NCI-H1092 (cell line): ENCODE measurements at places on chromosomes 4 and X.

- DNase-seq, result no peak
Measured at GRCh38 chr4:95290702-95291101, 258.1 kb downstream of the UNC5C start.

DNA sequence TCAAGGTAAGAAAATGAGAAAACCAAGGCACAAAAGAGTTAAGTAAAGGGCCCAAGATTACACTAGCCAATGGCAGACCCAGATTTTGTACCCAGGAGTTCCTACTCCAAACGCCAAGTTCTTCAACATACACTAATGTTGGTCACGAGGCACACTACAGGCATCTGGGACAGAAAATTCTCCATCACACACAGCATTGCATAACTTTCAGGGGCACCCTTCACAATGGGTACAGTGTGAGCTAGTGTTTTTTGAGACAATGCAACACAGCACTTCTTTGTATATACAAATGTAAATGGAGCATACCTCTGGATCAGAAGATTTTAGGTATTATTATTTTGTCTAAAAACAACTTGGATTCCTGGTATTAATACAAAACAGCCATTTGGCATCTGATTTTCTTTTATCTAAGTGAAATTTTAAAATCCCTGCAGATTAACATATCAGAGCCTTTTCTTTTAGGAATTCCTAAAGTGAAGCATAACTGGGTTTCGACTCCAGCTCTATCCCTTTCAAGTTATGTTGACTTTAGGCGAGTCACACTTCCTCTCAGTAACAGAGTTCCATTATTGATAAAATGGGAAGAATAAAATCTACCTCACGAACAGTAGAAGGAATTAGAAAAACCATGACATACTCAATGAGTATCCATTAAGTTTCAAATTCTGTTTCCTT, 41.1 kb downstream of the ADGRA3 start:
- DNase-seq, result no peak

DNA sequence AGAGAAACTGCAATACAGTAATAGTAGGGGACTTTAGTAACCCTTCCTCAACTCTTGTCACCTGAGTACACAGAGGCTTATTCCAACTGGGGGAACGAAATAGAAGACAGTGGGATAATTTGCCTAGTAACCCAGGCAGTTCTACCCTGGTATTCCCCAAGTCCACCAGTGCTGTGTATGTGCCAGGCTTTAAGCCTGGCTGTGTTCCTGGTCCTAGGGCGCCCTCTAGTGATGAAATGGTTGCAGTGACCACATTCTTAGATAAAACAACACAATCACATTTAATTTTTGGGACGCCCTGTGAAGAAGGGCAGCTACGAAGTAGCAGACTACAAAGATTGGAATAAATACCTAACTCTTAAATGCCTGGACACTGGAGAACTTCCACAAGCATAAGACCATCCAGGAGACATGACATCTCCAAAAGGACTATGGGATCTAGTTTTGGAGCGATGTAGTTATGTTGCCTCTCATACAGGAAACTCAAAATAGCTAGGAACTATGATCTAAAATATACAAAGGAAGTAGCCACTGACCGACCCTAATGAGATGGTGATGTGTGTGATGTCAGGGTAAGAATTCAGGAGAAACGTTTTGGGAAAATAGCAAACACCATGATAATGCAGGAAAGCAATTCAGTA, 288.5 kb upstream of the ZCCHC13 start:
- DNase-seq, result peak; percentile 31

DNA sequence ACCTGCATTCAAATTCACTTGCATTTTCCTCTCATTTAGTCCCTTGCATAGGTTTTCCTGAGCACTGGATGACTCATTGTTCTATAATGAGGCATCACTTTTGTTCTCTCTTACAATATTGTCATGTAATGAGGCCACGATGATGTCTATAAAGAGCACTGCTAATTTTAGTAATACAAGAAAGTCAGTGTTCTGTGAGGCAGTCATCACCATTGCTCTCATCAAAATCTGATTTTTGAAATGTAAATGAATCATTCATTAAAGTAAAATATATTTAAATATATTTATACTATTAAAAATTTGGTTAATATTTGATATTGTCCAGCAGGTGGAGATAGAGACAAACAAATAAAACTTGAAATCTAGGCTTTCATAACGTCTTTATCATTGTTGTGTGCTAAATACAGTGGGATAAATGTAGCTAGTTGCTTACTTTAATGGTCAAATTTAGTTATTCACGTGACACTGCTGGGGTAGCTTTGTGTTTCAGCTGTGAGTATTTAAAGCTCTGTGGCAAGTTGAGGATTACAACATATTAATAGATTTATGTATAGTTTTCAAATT, 15.4 kb downstream of the HMGB2 start:
- no peak for DNase-seq

- DNase-seq, result no peak
Measured at GRCh38 chr4:169027663-169028062, 17.6 kb upstream of the CBR4 start.

- DNase-seq, result peak; percentile 14
Measured at GRCh38 chr4:55396308-55397125, 760 bp downstream of the TMEM165 start.

GRCh38 chr4:140719022-140719421, 37.2 kb downstream of the TBC1D9 start:
- DNase-seq, result no peak

- no peak for DNase-seq
Measured at GRCh38 chr4:38663090-38663800, 754 bp upstream of the KLF3 start.

GRCh38 chr4:53273726-53274125, 92.1 kb downstream of the SCFD2 start:
- no peak for DNase-seq

DNA sequence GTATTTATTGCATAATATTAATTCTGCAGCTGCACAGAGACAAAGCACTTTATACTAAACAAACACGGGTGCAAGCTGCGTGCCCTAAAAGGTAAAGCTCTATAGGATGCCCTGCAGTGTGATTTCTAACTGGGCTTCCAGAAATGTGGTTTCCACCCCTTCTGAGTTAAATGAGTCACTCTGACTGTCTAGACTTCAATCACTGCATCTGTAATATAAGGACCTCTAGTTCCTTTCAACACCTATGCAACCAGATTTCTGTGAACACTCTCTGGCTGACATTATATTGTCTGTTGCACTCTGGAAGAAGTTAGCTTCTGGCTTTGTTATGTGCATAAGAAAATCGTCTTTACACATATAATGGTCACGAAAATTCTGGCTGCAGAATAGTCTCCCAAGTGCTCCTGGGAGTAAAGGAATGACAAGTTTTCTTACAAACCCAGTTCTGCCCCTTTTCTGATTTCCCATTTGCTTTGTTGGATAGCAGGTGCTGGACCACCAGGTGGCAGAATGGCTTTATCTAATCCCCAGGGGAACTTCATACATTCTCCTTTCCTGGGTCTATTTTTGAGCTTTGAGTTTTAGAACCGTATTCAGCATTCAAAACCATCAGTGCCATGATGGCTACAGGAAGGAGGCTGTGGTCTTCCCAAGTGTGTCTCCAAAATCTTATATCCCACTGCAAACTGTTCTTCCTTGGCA, 842.2 kb downstream of the STIM2 start:
- DNase-seq, result no peak

DNA sequence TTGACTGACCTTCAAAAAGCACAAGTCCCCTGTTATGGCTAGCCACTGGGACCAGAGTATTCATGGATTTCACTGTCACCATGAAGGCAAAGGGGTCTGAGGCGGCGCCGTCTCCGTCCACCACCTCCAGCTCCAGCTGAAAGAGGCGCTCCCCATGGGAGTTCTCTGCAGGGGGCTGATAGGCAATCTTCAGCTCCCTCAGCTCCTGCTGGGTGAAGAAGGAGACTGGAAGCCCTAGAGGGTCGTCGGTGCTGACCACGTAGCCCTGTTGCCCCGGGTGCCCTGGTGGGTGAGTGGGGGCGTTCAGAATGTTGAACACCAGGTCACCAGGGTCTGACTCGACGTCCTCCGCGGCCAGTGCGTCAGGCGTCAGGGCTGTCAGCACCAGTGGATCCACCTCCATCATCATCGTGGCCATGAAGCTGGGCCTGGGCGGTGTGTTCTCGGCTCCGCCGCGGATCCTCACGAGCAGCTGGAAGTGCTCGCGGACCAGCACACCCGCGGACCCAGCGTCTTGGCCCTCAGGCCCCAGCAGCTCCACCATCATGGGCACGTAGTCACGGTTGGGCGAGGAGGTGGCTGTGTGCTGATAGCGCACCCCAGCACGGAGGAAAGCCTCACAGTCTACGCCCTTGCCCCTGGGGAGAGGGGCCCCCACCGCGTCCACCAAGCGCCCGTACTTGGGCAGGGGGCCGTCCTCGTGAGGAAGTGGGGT, 987 bp downstream of the FREM3 start:
- no peak for DNase-seq

DNA sequence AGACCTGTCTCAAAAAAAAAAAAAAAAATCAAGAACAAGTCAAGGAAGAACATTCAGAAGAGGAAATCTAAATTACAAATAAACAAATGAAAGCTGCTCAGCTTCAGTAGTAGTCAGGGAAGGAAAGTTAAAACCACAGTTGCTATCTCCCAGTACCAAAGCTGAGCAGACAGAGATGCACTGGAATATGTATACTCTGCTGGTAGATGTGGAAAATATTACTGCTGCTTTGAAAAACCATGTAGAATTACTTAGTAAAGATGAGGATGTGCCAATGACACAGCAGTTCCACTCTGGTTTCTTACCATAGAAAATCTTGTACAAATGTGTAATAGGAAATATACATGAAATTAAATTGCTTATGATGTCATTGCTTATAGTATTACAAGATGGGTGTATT, 25.1 kb upstream of the PRKX start:
- DNase-seq, result no peak

GRCh38 chr4:40205259-40206198, 8.7 kb downstream of the RHOH start:
- no peak for DNase-seq

DNA sequence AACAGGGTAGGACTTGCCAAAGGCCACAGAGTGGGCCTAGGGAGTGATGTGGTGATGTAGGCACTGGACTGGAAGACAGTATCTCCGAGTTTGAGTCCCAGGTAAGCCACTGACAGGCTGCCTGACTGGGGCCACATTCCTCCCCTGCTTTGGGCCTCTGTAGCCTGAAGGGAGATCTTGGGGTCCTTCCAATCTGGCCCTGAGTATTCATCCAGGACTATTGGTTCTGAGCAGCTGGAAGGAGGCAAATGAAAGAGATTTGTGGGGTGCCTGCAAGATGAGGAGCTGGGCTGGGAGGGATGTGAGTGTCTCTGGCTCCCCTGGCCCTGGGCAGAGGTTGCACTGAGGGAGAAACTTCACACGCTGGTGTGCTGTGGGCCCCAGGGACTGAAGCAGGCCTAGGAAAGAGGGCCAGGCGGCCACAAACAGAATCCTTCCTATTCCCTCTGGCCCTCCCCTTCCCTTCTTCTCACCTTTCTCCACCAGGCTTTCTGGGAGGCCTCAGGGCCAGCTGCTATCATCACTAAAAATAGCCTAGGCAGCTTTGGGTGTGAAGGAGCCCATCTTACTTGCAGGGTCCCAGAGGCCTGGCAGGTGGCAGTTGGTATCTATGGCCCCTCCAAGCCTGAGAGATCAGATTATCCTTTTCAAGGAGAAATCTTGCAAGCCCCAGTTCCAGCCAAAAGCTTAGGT, 70.1 kb downstream of the PJA1 start:
- DNase-seq, result no peak

GRCh38 chrX:11437642-11438379, 144.6 kb downstream of the AMELX start:
- no peak for DNase-seq

DNA sequence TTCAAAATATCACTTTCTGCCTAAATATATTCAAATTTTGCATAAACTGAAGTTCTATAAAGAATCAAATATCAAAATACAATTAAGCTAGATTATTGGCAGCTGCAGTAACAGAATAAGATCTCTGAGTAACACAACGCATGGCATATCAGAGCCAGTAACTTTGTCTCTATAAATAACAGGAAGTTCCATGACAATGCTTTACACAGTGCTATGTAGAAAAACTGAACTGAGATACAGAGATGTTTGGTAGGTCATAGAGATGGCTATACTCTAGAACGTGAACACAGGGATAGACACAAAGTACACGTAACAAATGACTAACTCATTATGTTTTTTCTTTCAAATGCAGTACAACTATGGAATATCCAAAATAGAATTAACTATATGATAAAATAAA, 18.2 kb downstream of the UBE2D3 start:
- no peak for DNase-seq

DNA sequence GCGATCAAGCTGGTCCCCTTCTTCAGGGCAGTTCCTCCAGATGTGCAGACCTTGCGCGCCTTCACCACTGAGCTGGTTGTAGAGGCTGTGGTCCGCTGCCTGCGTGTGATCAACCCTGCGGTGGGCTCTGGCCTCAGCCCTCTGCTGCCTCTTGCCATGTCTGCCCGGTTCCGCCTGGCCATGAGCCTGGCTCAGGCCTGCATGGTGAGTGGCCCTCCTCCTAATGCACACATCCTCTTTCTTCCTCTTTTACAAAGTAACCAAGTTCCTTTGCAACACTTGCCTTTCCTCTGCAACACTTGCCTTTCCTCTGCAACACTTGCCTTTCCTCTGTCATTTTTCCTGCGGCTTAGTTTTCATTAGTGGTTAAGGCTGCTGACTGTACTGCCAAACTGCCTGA, 1.8 kb downstream of the CCDC22 start:
- no peak for DNase-seq

GRCh38 chr4:177960566-177960965, 518.3 kb upstream of the AGA start:
- no peak for DNase-seq

GRCh38 chrX:19630776-19631707, 115.7 kb upstream of the MAP3K15 start:
- DNase-seq, result no peak

DNA sequence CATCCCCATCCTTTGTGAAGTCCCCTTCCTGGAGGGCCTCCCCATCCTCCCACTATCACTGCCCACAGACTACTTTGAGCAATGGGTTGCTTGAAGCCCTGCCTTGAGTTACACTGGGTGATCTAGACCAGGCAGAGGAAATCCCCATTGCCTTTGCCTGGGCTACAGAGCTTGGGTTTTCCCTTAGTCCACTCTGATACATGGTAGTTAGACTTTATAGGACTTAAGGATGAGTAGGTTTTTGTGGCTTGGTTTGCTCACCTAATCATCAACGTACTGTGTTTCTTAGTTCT, 56.6 kb downstream of the TMEM131L start:
- no peak for DNase-seq

DNA sequence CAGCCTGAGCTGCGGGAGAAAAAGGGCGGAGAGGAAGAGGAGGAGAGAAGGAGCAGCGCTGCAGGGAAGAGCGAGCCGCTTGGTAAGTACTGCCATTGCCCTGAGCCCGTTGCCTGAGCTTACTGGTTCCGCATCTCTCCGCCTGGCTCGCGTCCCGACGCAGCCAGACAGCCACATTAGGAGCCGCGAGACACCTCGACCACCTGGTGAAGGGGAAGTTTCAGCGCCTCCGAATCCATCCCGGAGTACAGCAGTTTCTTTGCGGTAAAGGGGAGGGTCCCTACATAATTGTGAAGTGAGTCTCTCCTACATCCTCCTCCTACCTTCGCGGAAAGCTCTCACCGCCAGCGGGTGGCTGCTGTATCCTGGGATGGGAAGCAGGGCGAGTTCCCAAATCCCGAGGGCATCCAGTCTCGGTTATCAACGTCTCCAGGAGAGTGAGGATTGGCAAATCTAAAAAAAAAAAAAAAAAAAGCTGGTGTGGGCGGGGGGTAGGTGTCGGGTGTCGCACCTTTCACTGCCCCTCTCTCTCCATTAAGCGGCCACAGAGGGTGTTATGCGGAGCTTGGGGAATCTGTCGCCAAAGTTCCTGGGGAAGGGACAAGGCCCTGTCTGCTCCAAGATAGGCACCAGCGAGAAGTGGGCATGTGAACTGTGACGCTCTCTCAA, 7.9 kb downstream of the TBX22 start:
- DNase-seq, result no peak

- DNase-seq, result no peak
Measured at GRCh38 chr4:121009578-121010478, 62.5 kb downstream of the NDNF start.
